Stimulated activated CD4-positive, alpha-beta T cell treated with anti-CD3 and anti-CD28 coated beads, TNF-alpha, amount 100 ng/mL, for 4 hours (primary cell): ENCODE measurements at places on chromosomes 3 and 15.

DNA sequence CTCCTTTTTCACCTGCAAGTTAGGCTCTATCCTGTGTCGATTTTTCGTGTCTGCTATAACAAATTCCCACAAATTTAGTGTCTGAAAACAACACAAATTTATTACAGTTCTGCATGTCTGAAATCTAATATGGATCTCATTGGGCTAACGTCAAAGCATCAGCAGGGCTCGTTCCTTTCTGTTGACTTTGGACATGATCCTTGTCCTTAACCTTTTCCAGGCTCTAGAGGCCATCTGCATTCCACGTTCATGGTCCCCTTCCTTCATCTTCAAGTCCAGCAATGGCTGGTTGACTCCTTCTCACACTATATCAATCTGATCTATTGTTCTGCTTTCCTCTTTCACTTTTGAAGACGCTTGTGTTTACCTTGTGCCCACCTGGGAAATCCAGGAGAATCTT is 165.7 kb upstream of the RARB start:
- DNase-seq = no peak

DNA sequence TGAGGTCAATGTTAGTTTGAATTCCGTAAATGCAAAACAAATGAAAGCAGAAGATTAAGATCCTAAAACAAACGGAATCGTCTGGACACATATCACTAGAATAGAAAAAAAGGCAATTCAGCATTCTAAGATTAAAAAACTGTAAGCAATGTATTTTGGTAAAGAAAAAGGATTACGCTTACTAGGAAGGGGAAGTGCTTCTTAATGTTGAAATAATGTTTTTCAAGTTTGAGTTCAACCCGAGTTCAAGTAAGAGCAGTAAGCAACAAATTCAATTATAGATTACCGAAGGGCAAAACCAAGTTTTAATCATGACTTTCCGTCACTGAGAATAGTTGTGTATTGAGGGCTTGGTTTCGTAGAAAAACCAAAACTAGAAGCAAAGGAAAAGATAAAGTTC is 637 bp downstream of the CIP2A start:
- no peak for DNase-seq

DNA sequence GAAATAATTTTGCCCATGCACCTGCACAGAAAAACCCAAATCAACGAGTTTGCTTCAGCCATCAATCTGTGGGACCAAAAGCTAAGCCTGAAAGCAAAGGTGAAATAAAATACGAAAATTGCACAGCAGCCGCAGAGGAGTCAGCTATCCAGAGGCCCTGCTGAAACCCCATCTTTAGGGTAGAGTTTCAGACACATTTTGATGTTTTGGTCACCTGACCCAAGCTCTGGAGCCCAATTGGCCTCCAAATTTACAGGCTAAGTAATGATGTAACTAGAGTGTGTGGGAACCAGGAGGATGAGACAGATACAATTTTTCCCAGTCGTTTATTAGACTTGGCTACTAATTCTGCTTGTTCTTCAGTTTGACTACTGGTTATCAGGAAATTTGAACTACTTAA is 308.6 kb upstream of the ATP11B start:
- no peak for DNase-seq

GRCh38 chr3:125271127-125271526 is 58.6 kb upstream of the SLC12A8 start:
- DNase-seq = no peak

DNA sequence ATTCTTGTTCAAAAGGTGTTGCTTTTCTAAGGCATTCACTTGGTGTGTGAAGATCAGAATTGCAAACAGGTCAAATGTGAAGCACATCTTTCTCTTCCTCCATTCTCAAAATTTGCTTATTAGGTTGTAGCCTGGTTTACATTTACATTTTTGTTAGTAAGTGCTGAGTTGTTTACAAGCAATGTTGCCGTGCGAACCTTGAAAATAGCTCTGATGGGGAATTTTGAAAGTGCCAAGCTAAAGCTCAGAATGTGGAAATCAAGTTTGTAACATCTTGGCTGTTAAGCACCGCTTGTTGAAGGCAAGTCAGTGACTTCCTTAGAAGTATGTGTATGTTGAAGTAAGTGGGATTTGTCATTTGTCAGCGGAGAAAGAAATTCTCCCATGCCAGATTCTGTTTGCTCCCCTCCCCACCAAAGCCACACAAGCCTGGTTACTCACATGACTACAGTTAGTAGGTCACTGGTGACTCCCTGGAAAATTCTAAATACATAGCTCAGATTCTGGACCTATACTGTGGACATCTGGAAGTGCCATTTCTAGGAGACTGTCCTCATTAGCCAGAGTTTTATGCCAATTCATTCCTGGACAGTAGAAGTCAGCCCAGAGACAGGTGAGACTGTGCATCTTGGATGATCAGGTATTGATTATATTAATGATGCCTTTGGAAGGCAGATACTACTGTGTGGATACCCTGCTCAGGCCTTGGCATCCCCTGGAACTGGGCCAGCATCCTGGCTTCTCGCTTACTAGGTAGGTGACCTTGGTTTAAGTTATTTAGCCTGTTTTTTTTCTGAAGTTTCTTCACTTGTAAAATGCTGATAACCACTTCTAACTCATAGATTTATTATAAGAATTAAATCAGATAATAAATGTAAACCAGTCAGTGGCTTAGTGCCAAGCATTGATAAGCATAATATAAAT is 390.6 kb upstream of the SEMA6D start:
- no peak for DNase-seq

GRCh38 chr15:98163319-98164045 is 203.0 kb downstream of the ARRDC4 start:
- no peak for DNase-seq

DNA sequence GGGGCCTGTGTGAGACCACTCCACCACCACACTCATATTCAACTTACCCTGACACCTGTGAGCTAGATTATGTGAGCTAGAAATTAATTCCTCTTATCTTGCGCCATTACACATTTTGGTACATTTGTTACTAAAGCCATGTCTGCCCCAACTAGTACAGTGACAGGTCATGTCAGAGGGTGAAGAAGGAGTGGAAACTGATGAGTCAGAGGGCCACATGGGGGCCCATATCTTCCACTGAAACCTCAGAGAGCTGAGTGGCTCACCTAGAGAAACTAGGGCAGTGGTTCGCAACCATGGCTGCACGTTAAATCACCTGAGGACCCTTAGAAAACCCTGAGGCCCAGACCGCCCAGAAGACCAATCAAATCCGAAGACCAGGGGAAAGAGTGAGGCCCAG is 15.7 kb upstream of the MEF2A start:
- DNase-seq = no peak

- DNase-seq = no peak
These were observed 121.3 kb downstream of the STAC start for GRCh38 chr3:36501616-36502015.

- DNase-seq = no peak
These were observed 681.6 kb upstream of the ARPP21 start for GRCh38 chr3:34957677-34958076.

DNA sequence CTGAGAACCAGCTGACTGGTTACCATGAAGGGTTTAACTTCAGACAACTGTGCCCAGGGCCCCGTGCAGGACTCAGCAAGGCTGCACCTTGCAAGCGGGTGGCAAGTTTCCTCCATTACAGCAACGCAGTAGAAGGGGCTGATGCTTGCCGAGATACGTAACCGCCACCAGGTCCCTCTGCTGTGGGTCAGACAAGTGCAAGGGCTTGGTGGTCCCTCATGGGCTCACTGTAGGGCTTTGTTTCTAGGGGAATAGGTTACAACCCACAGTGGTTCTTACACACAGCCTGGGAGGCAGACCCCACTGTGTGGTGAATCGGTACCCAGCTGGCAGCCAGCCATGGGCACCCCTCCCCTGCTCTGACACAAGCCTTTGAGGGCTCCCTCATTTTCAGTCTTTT is 15.5 kb upstream of the SNRPA1 start:
- DNase-seq = no peak

- no peak for DNase-seq
These were observed 73.3 kb downstream of the SLC24A1 start for GRCh38 chr15:65695081-65695480.

DNA sequence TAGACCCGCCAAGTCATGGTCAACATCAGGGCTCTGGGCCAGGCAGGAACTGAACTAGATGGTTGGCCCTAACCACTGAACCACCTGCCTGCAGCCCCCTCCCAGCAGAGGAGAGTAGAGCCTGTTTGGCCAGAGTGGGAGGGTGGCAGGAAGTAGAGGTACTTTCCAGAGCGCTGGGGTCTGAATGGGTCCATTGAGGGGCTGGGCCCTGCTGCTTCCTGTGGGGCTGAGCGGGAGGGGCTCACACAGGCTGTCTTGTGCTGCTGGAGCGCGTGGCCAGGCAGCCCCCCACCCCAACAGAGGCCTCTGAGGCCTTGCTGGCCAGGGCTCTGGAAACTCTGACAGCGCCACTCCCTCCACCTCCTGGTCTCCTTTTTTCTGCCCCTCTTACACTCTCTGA is 17.4 kb downstream of the CSPG4 start:
- no peak for DNase-seq

DNA sequence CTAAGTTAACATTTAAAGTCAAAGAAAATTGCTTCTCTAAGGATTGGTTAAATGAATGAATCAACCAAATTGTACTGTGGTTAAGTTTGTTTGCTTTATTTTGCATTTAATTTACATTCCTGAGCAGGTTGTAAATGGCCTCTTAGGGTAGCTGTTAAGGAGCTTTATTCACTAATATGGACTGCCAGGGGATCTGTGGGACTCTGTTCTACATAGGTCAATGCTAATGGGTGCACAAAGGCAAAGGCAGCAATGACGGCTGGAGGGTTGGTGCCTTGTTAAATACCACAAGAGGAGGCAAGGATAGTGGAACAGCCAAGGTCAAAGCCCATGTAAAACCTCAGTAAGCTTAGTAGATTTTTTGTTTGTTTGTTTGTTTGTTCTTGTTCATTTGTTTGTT is 89.3 kb upstream of the P2RY1 start:
- DNase-seq = no peak

- no peak for DNase-seq
These were observed 338.6 kb downstream of the FOXP1 start for GRCh38 chr3:71244826-71245488.

GRCh38 chr15:47768735-47769134 is 51.4 kb downstream of the SEMA6D start:
- DNase-seq = no peak

DNA sequence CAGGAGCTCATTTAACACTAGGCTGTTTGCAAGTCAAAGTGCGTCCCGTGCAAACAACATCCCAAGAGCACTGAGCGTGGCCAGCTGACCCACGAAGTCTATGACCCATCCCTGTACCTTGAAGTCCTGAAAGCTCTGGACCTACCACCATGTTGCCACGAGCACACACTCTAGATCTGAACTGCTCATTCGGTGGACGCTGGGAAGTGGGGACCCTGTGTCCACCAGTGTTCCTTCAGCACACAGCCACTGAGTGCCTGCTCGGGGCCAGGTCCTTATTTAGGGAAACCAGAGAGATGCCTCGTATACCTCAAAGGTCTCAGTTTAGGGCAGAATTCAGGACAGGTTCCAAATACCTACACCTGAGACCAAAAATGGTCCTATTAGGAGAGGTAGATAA is 236.9 kb downstream of the XXYLT1 start:
- no peak for DNase-seq

DNA sequence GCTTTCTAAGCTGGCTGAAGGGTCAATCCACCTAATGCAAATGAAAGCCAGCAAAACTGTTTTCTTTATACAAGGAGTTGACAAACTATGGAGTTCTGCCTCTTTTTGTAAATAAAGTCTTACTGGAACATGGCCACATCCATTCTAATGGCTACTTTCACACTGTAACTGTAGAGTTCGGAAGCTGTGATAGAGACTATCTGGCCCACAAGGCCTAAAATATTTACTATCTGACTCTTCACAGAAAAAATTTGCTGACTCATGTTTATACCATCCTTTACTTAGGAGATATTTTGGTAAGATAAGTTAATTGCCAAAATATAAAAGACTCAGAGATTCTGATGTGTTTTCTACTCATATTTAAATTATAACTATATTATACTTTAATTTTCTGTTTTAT is 93.7 kb upstream of the GK5 start:
- DNase-seq = no peak

DNA sequence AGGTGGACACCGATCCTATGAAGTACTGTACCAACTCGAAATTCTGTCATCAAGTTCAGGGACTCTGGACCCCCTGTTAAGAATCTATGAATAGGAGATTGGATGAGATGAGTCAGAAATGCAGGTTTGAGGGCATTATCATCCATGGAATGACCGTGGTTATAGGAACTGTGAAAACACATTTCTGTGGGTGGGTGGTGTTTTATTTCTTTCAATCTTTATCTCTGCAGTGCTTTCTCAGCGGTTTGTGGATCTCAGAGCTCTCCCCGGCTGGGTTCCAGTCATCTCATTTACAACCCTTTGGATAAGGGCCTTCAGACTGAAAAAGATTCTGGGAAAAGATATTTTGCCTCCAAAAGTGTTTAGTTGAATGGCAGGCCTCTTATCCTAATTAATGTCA is 5.4 kb upstream of the ABHD17C start:
- DNase-seq = no peak

DNA sequence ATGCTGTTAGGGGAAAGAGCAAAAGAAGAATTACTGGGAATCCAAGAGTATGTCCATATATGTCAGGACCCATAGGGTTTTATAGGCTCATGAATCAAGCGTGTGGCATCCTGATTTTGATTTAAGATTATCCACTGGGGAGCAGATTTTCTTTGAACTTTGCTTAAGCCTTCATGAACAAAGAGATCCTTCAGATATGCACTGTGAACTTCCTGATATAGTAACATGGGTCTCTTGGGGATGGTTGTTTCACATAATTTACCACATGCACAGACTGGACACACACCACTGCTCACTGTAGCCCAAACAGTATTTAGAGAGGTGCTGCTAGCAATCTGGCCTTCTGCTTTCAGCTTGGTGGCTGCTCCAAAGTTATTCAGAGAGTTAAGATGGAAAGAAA is 200.9 kb upstream of the ZPLD1 start:
- no peak for DNase-seq

DNA sequence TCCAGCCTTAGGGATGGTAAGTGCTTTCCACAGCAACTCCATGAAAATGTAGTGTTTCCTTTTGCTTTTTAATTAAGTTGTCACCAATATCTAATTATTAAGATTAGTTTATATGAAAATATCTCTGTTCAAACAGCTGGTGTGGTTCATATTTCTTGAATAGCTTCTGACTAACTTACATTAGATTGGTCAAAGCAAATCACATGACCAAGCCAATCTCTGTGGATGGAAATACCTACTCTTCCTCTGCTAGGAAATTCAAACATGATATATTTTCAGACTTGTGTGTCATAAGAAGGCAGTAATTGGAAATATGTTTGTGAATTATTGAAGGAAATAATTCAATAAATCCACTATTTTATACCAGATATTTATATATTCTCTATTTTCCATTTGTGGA is 54.6 kb upstream of the CADM2 start:
- DNase-seq = no peak

GRCh38 chr15:48811325-48811958 is 573 bp upstream of the CEP152 start:
- no peak for DNase-seq

GRCh38 chr3:94063496-94064119 is 747 bp downstream of the NSUN3 start:
- no peak for DNase-seq
